ENCODE measurements at places on chromosomes 2 and 18.

DNA sequence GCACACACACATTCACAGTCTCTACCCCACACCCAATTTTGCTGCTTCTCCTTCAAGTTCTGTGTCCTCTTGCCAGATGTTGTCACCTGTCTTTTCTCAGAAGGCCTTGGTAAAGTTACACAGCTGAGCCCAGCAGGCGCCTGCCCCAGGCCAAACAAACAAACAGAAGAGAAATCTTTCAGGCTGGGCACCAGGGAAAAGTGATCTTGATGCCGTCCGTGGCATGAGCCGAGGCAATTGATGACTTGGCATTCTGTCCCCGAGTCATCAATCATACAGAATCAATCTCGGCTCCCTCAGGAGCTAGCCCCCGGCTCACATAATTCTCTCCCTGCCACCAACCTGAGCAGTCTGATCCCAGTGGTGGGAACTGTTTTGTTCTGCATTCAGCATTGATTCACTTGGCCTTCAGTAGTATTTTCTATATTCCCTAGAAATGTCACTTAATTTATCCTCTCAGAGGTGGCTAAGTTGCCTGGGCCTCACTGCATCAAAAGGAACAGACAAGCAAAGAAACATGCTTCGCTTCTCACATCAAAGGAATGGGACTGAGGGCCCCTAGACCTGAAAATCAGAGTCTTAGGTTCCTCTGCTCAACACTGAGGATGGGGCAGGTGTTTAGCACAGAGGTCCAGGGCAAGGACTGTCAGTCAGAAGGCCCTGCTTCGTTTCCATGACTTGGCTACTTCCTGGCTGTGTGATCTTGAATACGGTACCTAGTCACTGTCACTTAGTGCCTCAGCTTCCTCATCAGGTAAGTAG lies 278.8 kb upstream of the CELF4 start:
- no peak for DNase-seq

DNA sequence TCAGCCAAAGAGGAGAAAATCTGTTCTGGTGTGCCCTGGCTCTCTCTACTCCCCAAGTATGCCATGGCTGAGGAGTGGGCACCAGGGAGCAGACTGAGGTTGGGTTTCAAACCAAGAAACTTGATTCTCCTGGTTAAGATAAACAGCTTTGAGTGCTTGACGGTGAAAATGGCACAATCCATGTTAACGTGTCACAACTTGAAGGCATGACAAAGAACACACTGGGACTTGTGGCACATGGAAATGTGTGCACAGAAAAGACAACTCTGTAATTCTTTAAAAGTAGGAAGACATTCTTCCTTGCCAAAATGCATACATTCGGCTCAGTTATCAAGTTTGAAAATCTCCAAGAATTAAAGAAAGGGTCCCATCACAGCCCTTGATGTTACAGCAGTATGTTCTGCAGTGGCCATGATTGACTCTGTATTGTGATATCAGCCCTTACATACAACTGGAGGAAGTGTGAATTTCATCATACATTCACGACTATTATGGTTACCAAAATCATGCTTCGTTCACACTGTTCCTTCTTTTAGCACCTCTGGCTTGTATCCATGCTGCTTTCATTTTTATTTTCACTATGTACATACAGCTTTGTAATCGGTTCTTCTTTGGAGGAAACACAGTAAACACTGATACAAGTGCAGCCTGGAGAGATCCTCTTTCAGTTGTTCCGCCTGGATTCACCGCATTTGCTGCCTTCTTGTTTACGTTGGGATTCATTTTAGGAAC lies 15.6 kb upstream of the ACTG2 start:
- no peak for DNase-seq

- no peak for DNase-seq
These were observed 47.5 kb downstream of the ZFP36L2 start for GRCh38 chr2:43178602-43179542.

DNA sequence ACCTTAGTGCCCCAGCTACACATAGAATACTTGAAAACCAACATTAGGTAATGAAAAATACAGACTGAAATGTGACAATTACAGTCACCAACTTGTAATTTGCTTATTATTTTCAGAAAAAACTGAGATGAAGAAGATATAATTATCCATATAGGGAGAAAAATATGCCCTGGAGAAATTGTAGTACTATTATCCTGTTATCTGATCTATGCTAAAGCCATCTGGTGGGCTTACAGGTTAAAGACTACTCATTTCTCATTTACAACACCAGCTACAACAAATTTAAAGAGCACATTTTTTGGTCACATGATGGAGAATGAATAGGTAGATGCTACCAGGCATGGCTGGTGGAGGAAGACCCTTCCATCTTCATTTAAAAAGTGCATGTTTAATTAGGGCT lies 79.6 kb upstream of the NYAP2 start:
- DNase-seq, result no peak

- DNase-seq, result no peak
These were observed 165.3 kb downstream of the THADA start for GRCh38 chr2:43430489-43430888.

- no peak for DNase-seq
These were observed 30.6 kb downstream of the ITSN2 start for GRCh38 chr2:24329700-24330099.

DNA sequence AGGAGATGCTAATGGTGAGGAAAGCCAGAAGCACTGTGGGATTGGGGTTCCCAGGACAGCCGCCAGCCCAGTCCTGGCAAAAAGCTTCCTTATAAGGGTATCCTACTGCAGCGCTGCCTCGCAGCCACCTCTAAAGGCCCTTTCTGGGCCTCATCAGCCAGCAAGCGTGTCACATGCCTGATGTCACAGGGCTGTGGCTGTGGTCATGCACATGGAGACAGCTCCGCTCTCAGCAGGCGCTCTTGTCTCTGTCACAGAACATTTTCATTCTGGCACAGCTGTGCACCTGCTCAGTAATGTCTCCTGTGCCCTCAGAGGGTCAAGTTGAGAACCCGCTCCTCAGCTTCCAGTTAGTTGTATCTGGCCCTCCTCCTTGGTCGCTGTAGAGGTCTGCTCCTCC lies 17.7 kb upstream of the MAL start:
- no peak for DNase-seq

GRCh38 chr2:178949584-178949983 lies 100.4 kb downstream of the CCDC141 start:
- no peak for DNase-seq

GRCh38 chr2:129914538-129915302 lies 64.7 kb upstream of the RAB6C start:
- DNase-seq, result no peak

- no peak for DNase-seq
These were observed 11.4 kb downstream of the GPR35 start for GRCh38 chr2:240636563-240637115.

DNA sequence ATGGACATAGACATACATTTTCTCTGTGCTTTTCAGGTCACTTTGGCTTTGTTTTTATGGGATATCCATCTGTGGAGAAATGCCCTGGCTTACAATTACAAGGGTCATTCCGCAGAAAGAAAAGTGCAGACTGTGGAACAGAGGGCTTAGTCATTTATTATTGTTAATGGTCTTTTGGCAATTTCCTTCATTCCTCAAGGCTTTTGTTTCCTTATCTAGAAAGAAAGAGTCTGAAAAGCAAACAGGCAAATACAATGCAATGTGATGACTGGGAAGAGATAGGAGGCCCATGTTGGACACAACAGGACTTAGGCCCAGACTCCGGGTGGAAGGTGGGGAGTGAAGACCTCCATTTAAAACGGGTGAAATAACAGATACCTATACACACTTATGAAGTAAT lies 129.5 kb upstream of the CAVIN2 start:
- no peak for DNase-seq

DNA sequence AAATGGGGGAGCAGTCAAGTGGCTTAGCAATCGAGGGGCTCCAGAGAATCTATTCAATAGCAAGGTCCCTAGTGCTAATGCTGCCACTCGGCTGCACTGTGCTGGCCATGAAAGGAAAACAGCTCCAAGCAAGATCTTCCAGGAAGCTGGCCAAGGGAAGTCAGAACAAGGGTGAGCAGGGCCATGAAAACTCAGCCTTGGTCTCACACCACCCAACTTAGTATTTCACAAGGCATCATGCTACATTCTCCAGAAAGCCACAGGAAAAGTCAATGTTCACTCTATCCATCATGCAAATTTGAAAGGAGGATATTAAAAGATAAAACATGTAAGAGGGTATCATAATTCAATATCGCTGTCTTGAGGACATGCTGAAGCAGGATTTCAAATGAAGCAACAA lies 35.7 kb downstream of the NRP2 start:
- DNase-seq, result no peak

GRCh38 chr2:199136681-199137080 lies 321.1 kb downstream of the SATB2 start:
- no peak for DNase-seq

DNA sequence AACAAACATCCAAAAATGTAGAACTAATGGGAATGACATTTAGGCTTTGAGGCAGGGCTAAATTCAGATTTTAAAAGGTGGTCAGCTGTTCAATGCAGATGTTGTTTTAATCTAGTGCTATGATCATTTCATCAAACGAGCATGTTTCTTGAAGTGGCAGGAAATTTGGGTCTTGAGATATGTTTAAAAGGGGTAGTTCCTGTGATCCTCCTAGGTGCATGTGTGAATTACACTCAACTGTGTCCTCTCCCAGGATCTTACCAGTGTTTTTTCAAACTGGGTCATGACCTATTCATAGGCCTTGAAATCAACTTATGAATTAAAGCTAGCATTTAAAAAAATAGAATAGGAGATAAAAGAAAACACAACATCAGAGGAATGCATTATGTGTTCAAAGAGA lies 57.4 kb upstream of the ACMSD start:
- no peak for DNase-seq

- no peak for DNase-seq
These were observed 156.8 kb upstream of the UNC80 start for GRCh38 chr2:209614690-209615369.

GRCh38 chr2:98709535-98709934 lies 21.4 kb downstream of the MGAT4A start:
- DNase-seq, result no peak

DNA sequence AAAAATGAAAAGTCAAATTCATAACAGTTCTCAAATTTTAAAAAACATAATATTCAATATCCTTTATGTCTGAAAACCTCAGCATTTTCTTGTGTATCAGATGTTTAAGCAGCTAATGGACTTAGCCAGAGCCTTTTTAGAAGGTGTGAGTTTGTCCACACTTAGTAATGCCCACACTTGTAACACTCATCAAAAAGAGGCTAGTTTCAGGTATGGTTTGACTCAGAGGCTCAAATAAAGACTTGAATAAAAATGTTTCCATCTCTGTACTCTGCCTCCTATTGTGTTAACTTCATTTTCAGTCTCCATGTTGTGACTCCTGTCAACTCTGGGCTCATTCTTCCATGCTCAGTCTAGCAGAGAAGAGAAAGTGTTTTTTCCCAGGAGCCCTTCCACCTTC lies 311.6 kb downstream of the IRS1 start:
- DNase-seq, result no peak

DNA sequence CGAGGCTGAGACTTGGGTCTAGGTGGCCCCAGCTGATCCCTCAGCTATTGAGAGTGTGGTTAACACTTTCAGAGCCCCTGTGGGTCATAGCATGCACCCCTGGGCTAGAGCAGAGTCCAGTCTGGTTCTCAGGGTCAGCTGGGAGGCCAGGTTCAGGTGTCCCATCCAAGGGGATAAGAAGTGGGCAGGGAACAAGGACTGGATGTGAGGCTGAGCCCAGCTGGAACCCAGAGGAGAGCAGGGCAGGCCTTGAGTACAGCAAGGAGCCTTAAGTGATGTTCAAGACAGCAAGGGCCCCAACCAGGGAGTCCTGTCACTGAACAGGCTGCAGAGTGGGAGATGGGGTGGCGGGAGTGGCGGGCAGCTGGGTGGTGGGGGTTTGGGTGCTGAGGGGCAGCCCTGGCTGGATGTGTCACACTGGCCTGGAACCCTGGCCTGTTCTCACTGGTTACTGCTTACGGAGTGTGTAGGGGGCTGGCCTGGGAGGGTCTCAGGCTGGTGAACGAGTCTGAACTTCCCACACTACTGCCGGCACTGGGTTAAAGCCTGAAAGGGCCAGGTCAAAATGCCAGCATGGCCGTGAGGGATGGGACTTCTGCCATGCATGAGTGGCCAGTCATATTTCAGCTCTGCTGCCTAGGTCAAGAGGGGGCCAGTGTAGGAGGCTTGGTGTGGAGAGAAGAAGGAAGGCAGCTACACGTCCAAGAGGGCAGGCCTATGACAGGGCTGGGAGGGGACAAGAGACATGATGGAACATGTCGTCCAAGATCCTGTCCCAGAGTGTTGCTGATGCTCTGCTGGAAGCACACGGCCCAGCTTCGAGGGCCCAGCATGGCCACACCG lies 13.6 kb downstream of the TMEM185B start:
- DNase-seq, result no peak

- no peak for DNase-seq
These were observed 75.2 kb downstream of the MAP2 start for GRCh38 chr2:209499069-209499468.

DNA sequence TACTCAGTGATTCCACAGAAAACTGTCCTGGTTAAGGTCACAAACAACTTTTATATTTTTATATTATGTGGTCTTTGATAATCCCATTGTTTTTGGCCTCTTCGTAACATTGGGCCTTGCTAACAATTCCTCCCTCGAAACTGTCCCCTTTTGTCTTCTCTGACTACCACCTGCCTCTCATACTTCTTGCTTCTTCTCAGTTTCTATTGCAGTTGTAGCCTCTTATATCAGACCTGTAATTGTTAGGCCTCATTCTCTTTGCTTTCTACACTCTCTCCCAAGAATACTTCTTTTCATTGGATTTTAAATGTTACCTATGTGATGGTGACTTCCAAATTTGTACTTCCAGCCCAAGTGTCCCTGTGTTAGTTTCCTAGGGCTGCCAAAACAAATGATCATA lies 44.7 kb downstream of the MC4R start:
- DNase-seq, result no peak

DNA sequence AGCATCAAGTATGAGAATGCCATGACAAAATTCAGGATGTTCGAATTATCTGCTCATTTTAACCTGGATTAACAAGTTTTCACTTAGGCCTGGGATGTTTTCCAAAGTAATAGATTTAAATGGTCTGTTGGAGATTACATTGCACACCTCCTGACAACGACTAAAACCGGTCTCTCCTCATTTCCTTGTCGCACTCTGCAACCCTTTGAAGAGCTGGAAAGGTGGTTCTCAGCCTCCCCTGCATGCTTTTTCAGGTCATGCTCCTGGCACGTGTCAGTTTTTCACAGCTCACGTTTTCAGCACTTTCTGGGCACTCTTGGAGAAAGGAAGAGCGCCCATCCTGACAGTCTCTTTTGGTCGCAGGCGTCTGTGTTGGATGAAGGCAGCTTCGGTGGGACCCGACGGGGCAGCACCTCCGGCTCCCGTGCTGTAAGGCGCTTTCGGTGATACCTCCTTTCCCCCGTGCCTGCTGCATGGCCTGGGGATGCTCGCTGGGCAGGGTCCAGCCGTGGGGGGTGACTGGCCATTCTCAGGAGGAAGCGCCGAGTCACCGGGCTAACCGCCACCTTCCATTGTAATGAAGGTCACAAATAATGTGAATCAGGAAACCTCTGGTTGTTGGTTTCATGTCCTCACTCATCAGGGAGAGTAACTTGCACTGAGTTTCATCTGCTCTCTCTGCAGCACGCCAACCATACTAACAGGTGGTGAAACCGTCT lies 63.5 kb upstream of the RBM44 start:
- no peak for DNase-seq

Measured in stimulated activated CD8-positive, alpha-beta memory T cell treated with anti-CD3 and anti-CD28 coated beads, Interleukin-15, amount 100 ng/mL, for 1 hour (primary cell).